ENCODE measurements at places on chromosomes 12 and 14.

- no peak for DNase-seq
Observed at GRCh38 chr14:91509083-91509877, 830 bp downstream of the PPP4R3A start.

- no peak for DNase-seq
Observed at GRCh38 chr12:4118601-4119156, 154.9 kb upstream of the CCND2 start.

GRCh38 chr14:101088395-101088667 lies 184.8 kb upstream of the RTL1 start:
- no peak for DNase-seq

GRCh38 chr12:44357494-44357893 lies 518.6 kb downstream of the NELL2 start:
- no peak for DNase-seq

DNA sequence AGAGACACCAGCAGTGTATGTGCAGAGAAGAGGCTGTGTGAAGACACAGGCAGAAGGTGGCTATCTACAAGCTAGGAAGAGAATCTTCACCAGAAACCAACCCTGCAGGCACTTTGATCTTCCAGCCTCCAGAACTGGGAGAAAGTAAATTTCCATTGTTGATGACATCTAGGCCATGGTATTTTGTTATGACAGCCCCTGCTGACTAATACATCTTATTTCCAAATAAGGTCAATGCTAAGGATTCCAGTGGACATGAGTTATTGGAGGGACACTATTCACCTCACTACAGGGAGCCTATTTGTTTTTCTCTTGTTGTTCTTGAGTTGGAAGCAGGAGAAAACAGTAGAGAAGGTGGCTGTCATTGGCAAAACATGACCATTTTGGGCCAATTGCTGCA lies 88.5 kb upstream of the RIN3 start:
- DNase-seq, result no peak

DNA sequence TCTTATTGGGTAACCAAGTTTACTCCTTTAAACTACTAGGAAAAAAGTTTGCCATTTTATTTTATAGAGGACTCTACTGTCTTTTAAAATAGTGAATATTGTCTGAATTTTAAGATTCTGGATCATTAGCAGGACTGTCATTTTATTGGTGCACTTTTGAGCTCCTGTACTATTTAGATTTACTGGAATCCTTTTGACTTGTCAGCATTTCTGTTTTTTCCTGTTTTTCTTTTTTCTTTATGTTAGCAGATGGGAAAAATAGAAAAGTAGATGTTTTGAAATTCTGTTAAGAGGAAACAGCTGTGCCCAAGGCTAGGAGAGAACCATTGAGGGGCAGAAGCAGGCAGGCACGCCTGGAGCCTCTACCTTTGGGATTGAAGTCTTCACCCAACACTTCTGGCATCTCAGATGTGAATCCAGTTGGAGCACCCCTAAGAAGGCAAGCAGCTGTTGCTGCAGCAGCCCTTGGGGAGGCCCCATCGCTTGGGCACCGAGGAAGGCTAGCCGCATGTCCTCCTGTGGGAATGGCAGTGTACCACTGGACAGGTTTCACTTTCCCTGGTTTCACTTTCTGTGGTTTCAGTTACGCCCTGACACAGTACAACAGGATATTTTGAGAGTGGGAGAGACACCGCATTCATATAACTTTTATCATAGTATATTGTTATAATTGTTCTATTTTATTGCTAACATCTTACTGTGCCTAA lies 11.5 kb downstream of the RIMKLB start:
- DNase-seq, result no peak

- no peak for DNase-seq
Observed at GRCh38 chr12:42410340-42410739, 84.4 kb downstream of the PPHLN1 start.

- no peak for DNase-seq
Observed at GRCh38 chr12:117039891-117040309, 59.3 kb downstream of the TESC start.

- DNase-seq, result no peak
Observed at GRCh38 chr14:29166507-29166906, 399.9 kb downstream of the FOXG1 start.

GRCh38 chr12:54356951-54357356 lies 7.3 kb downstream of the GPR84 start:
- DNase-seq, result no peak

- DNase-seq, result no peak
Observed at GRCh38 chr12:19810213-19810612, 370.9 kb downstream of the AEBP2 start.

Data from GM12864 (cell line).